ENCODE measurements at places on chromosomes 7 and 10. TPM values are rescaled to one million over a fixed set of nuclear protein-coding genes. Genes with fewer than 3 reads are reported as not detected.

DNA sequence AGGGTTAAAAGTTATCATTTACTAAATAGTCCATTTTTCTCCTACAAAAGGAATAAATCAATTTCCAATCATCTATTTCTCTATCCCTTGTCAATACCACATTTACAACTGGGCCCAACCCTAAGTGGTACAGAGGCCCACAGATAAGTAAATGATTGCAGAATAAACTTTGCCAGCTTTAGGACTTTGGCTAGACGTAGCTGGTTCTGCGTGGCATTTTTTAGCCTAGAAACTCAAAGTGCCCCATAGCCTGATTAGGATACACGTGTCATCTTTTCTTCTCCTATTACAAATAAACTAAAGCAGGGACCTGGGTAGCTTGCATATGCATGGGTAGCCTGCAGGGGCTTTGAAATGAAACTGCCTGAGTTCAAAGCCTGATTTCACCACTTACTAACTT is 56.4 kb downstream of the KLF6 start:
- DNase-seq, result no peak

Gene ITIH2
- not detected for total RNA-seq

- no peak for DNase-seq
These were observed 81.7 kb downstream of the DLG5 start for GRCh38 chr10:77844713-77845445.

DNA sequence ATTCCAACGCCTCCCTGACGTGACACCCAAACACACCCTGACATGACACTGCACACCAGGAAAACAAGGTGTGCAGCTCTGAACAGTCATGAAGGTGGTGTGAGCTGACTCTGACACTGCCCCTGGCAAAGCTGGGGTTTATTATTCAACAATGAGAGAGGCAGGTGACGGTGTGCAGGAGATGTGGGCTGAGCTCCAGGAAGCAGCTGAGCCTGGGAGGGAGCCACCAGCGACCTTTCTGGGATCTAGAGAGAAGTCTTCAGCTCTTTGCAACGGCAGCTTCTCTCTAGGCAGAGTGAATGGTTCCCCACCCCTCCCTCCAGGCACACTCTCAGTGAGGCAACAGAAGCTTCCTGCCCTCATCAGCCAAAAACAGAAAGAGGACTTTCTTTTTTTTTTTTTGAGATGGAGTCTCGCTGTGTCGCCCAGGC is 65.6 kb downstream of the SH3PXD2A start:
- no peak for DNase-seq
